ENCODE measurements at places on chromosomes 13 and 19.

DNA sequence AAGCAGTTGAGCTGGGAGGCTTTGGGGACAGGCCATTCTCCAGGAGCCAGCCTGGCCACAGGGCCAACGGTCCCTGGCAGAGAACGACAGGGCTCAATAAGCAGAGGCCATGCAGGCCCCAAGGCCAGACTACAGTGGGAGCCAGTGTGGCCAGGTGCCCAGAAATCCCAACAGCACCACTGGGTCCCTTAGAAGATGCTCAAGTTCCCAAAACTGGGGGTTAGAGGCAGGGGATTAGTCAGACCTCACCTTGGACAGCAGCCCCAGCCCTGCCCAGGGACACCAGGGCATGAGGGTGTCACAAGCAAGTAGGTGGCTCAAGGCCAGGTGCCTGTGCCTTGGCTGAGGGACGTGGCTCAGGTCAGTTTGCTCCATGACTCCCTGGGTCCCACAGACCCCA is 12.8 kb downstream of the SCGB2B2 start:
- DNase-seq = no peak

GRCh38 chr13:31223215-31223614 is 23.4 kb downstream of the B3GLCT start:
- DNase-seq = no peak

GRCh38 chr19:27971071-27971470 is 1241.9 kb downstream of the UQCRFS1 start:
- peak; percentile 81 for DNase-seq

DNA sequence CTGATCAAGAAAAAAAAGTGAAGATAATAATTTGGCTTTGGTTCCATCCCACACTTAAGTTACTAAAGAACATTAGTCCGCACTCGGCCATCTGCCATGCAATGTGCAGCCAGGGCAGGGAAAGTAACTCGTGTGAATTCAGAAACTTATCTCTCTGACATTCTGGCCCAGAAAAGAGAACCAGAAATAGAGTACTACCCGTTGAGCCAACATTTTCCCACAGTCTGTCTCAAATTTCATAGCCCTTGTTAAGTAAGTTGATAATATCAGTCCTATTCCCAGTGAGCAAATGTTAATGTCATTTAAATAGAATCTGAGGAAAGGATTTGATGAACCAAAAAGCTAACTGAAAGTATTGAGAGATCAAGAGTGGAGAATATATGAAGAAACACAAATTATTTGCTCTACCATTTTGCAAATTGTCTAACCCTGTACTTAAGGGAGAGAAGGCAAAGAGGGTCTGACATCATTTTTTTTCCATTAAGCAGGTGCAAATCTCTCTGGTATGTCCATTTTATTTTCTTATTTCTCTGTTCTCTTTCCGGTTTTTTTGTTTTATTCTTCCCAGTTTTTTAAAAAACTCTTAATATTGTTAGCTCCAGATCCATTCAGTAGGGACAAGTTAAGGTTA is 156.3 kb downstream of the NDFIP2 start:
- DNase-seq = no peak

DNA sequence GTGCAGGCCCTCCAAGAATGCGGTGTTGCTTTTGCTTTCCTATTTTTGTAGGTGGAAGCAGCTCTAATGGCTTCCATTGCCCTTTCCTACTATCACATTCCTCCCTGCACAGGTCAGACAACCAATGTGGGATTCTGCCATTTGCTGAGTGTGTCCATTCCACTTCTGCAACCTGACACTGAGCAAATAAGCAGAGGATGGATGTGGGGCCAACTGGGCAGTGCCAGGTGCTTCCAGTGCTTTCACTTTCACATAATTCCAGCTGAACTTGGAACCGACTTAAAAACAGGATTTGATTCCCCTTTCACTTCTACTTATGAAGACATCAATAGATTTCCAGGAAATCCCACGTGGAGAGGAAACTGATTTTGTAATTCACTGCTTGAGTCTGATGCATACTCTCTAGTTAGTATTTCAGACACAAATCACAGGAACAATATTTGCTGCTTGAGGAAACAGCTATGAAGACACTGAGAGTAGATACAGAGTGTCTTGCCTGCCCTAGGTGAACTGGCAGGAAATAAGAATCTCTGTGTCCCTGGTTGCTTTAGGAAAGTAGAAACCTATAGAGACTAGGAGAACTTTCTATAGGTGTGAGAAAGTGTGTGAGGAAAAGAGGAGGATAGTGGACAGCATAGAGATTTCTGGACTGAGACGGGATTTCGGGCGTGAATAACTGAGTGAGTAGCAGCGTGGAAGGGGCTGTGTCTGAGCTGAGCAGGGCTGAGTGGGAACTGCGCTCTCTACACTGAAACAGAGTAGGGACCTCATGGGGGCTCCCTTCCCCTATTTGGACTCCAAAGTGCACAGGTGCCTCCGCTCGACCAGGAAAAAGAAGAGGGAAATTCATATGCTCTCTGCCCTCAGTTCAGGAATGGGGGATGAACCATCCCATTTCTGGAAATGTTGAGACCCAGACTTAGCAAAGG is 22.5 kb downstream of the LGALS16 start:
- no peak for DNase-seq

- DNase-seq = peak; percentile 72
Measured at GRCh38 chr13:46643165-46643777, 90.3 kb downstream of the LRCH1 start.

- DNase-seq = peak; percentile 95
Measured at GRCh38 chr19:16197622-16198369, at the start of gene AP1M1. Gene AP1M1, plus strand, starts transcription at chr19:16197911. Its CDS starts 116 bp downstream, at chr19:16198027.

DNA sequence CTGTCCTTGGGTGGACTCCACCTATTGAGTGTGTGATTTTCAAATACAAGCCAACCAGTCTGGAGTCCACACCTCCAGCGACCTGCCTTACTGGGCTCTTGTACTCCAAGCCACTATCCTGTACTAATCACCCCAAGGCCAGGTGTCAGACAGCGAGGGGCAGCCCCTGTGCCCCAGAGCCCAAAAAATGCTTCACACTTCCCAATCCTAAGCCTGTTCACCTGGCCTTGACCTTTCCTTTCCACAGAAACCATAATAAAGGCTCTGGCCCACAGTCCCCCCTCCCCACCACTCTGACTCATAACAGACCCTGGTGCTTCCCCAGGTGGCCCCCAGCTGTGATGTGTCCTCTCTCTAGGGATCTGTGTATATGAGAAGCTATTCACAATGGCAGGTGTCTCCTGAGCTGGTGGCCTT is 3.9 kb downstream of the CD209 start:
- no peak for DNase-seq

- peak; percentile 70 for DNase-seq
Measured at GRCh38 chr13:42747399-42747873, 33.9 kb upstream of the FAM216B start.

GRCh38 chr13:90690458-90691080 is 656.9 kb upstream of the MIR17HG start:
- peak; percentile 83 for DNase-seq

DNA sequence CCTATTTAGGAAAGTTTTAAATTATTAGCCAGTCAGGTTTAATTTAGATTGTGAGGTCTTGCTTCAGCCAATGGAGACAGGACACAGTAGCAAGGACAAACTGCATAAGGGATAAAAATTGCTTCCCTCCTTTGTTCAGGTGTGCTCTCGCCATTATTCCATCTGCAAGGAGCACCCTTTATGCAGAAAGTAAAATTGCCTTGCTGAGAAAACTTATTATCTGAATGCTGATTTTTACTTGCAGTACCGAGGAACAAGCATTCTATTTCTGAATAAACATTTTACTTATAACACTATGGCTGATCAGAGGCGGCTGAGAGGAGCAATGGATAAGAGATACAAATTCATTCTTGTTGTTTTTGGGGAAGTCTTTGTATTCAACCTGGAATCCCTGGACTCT is 8.0 kb downstream of the CYP4F22 start:
- DNase-seq = no peak

DNA sequence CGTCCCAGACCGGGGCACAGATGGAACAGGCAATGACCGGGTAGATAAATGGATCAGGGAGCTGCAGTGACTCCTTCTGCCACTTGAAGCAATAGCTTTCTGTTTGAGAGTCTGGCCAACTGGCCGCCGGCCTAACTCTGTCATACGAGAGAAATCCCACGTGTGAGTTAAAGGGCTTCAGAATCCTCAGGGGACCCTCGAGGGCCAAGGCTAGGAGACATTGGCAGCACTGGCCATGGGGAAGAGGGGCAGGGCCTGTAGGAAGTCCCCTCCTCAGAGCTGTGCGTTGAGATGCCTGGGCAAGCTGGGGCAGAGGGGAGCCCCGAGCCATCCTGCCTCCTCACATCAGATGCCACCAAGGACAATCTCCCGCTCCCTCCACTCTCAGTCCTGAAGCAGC is 51.6 kb downstream of the KLF2 start:
- DNase-seq = no peak

DNA sequence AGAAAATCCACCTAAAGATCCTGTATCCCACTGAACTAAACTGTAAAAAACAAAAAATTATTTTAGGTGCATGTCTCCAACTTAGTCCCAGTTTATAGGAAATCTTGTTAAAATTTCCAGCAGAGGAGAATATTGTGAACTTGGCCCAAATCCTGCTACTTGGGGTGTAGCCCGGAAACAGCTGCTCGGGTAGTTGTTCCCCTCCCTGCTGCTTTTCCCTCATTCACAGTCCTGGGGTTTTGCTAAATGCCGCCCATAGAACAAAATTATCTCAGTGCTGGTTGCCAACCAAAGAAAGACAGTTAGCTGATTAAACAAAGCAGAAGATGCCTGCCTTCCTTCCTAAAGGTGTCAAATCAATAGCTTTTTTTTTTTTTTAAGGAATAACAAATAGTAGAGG is 330.5 kb upstream of the KLF12 start:
- no peak for DNase-seq
